ENCODE measurements at places on chromosomes 12 and 14.
A peak's percentile ranks its signal among the peaks of the same experiment; 100 is the strongest.

- no peaks in the 10 kb centered on the region for H3K27me3 ChIP-seq
- peak overlapping the region; percentile 93 for H3K27ac ChIP-seq
- peak overlapping the region; percentile 55 for H3K4me3 ChIP-seq
- H3K4me1 ChIP-seq = peaks cover 45% of the 10 kb centered on the region
- no peak for DNase-seq
These were observed 1.8 kb downstream of the JAG2 start for GRCh38 chr14:105166571-105167302.

- H3K27me3 ChIP-seq = peaks cover 22% of the 10 kb centered on the region
- H3K27ac ChIP-seq = no peak within 1 kb of the TSS
- H3K4me3 ChIP-seq = no peak within 1 kb of the TSS
- no peak for DNase-seq
These were observed at the start of gene PTPRO for GRCh38 chr12:15322164-15323061. Gene PTPRO, plus strand, starts transcription at chr12:15322508.

DNA sequence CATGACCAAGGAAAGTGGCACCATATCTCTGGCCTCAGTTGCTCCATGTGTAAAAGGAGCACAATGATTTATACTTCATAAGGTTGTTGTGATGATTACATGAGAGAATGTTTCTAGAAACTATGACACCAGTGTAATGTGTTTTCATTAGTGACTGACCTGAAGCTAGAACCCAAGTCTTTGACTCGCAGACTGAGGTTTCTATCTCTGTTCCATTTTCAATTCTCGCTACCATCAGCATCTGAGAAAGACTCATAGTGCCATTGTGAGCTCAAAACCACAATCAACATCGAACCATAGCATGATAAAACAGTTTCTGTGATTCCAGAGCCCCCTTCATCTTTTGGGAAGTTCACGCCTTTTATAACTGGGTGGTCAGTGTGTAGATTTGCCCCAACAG is 53.8 kb downstream of the STAB2 start:
- no peaks in the 10 kb centered on the region for H3K36me3 ChIP-seq
- no peaks in the 10 kb centered on the region for H3K27me3 ChIP-seq
- DNase-seq = no peak
- H3K27ac ChIP-seq = no peak overlapping the region

- H3K27me3 ChIP-seq = no peaks in the 10 kb centered on the region
- DNase-seq = no peak
- H3K27ac ChIP-seq = no peak overlapping the region
These were observed 98.6 kb downstream of the SCARB1 start for GRCh38 chr12:124764870-124765580.

DNA sequence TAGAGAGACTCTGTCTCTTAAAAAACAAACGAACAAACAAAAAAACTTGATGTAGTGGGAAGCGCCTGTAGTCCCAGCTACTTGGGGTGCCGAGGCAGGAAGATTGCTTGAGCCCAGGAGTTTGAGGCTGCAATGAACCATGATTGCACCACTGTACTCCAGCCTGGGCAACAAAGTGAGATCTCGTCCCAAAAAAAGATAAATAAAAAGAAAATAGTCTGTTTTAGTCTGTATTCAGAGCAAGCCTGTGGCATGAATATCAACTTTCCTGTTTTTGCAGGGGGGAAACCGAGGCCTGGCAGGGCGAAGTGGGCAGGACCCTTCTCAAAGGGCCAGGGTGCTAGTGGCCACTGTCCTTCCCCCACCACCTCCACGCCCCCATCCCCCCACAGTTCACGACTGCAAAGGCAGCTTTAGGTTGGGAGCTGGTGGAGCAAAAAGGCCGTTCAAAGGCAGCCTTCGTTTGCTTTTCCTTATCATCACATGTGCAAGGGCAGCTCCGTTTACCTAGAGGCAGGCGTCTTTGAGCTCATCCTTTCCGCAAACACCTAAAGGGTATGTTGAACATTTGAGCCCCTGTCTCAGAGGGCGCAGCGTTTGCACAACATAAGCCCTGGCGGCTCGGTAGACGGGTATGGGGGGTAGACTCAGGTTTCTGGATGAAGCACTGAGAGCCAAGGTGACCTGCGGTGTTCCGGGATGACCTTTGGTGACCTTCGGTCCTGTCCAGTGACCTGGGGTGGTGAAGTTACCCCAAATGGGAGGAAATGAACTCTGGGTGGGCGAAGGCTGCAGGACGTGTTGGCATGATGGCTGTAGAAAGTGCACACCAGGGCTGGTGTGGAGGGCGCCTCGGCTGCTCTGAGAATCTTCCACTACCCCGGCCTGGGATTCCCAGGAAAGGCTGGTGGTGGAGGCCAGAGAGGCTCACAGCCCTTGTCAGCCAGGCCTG is 8.7 kb upstream of the MEG3 start:
- no peaks in the 10 kb centered on the region for H3K27me3 ChIP-seq
- no peak overlapping the region for H3K27ac ChIP-seq
- no peaks in the 10 kb centered on the region for H3K36me3 ChIP-seq
- no peak for DNase-seq
- no peaks in the 10 kb centered on the region for H3K4me1 ChIP-seq

GRCh38 chr12:121769831-121770301 is 23.6 kb downstream of the RHOF start:
- no peak overlapping the region for H3K27ac ChIP-seq
- no peaks in the 10 kb centered on the region for H3K36me3 ChIP-seq
- peaks cover 32% of the 10 kb centered on the region for H3K4me1 ChIP-seq
- H3K4me3 ChIP-seq = no peak overlapping the region

- no peak for DNase-seq
- H3K36me3 ChIP-seq = peaks cover under 1% of the 10 kb centered on the region
- H3K27ac ChIP-seq = no peak overlapping the region
- no peaks in the 10 kb centered on the region for H3K27me3 ChIP-seq
- H3K4me1 ChIP-seq = no peaks in the 10 kb centered on the region
These were observed 14.5 kb downstream of the GPR135 start for GRCh38 chr14:59450716-59451115.

DNA sequence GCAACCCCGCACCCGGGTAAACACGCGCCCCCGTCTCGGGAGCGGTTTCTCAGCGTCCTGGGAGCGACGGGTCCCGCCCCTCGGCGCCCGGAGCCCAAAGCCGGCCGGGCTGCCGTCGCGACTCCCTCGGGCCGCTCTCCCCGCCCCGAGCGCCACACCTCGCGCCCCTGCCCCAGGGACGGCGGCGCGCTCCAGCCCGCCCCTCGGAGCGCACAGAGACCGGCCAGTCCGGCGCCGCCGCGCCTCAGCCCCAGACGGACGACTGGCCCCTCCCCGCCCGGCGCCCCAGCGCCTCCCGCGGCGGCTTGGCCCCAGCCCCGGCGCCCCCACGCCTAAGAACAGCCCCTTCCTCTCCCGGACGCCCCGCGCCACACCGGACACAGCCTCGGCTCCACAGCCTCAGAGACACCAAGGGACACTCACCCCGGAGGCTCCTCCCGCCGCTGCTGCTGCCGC is 411 bp downstream of the BTBD7 start:
- H3K4me1 ChIP-seq = peaks cover 29% of the 10 kb centered on the region
- H3K27me3 ChIP-seq = no peaks in the 10 kb centered on the region
- H3K27ac ChIP-seq = peak overlapping the region; percentile 85
- no peak for DNase-seq
- no peaks in the 10 kb centered on the region for H3K36me3 ChIP-seq

DNA sequence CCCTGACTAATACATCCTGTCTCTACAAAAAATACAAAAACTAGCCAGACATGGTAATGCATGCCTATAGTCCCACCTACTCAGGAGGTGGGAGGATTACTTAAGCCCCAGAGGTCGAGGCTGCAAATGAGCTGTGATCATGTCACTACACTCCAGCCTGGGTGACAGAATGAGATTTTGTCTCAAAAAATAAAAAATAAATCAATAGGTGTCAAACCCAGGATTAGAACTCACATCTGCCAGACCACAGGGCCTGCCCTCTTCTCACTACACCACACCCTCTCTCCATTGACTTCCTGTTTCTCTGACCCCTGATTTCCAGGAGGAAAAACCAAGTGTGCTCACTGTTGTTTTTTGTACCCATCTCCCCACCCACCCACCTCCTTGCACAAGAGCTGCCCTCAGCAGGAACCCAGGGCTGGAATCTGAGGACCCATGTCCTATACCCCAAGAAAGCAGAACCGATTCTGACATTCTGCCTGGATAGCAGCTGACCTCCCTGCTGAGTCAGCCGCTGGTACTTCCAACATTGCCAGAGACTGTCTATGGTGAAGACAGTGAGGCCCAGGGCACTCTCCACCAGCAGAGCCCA is 6.2 kb downstream of the CMKLR1 start:
- no peak overlapping the region for H3K4me3 ChIP-seq
- no peaks in the 10 kb centered on the region for H3K36me3 ChIP-seq
- H3K4me1 ChIP-seq = peaks cover 4% of the 10 kb centered on the region
- H3K27ac ChIP-seq = no peak overlapping the region
- H3K27me3 ChIP-seq = peaks cover 5% of the 10 kb centered on the region
- no peak for DNase-seq

- H3K27ac ChIP-seq = no peak overlapping the region
- no peaks in the 10 kb centered on the region for H3K36me3 ChIP-seq
These were observed 231.2 kb downstream of the ETNK1 start for GRCh38 chr12:22856178-22856577.

DNA sequence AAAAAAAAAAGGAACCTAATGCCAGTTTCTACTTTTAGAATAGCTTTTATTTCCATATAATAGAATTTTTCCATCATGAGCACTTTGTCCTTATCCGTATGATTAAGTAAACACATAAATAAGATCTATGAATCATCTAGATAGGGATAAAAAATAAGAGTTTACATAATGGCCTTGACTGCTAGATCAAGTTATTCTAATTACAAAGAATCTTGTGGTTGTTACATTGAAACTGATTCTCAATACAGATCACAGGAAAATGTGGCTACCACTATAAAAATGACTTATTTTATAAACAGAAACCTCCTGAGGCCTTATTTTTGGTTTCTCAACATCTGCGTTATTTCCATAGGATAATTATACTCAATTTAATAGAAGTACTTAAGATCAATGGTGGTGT is 34.4 kb upstream of the NDUFA12 start:
- H3K27me3 ChIP-seq = no peaks in the 10 kb centered on the region
- H3K4me1 ChIP-seq = no peaks in the 10 kb centered on the region
- peaks cover 7% of the 10 kb centered on the region for H3K36me3 ChIP-seq
- H3K27ac ChIP-seq = no peak overlapping the region

DNA sequence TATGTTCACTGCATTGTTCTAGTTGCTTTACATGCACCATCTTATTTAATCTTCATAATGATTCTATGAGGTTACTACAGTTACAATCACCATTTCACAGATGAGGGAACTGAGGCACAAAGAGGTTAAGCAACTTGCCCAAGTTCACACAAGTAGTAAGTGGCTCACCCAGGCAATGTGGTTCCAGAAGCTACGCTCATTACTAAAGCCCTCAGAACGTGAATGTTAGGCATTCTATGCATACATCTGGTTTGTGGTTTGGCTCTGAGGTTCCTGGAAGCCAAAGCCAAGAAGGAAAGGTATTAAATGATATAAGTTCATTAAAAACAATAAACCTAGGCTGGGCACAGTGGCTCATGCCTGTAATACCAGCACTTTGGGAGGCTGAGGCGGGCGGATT is 14.4 kb upstream of the VRTN start:
- no peak for DNase-seq
- no peak overlapping the region for H3K27ac ChIP-seq
- H3K4me1 ChIP-seq = no peaks in the 10 kb centered on the region

DNA sequence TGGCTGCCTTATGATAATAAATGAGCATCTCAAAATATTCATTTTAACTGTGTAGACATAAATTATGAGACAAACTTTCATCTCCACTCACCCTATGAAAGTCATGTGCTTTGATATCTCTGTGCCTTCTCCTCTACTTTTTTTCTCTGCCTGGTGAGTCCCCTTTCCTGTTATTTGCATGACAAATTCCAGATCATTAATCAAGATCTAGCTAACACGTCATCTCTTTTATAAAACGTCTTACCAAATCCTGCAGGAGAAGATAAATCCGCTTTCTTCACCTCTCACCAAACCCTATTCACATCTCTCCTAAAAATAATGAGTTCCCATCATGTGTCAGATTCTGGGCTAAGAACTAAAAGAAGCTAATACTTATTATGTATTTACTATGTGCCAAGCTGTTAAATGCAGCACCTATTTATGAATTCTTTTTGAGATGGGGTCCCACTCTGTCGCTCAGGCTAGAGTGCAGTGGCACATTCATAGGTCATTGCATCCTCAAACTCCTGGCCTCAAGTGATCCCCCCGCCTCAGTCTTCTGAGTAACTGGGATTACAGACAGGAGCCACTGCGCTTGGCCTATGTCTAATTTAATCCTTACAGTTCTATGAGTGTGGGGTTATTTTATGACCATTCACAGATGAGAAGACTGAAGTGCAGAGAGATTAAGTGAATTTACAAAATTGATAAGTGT is 26.7 kb downstream of the SPX start:
- H3K36me3 ChIP-seq = no peaks in the 10 kb centered on the region
- no peak for DNase-seq
- H3K4me1 ChIP-seq = no peaks in the 10 kb centered on the region
- H3K27ac ChIP-seq = no peak overlapping the region
- H3K27me3 ChIP-seq = no peaks in the 10 kb centered on the region
- no peak overlapping the region for H3K4me3 ChIP-seq

DNA sequence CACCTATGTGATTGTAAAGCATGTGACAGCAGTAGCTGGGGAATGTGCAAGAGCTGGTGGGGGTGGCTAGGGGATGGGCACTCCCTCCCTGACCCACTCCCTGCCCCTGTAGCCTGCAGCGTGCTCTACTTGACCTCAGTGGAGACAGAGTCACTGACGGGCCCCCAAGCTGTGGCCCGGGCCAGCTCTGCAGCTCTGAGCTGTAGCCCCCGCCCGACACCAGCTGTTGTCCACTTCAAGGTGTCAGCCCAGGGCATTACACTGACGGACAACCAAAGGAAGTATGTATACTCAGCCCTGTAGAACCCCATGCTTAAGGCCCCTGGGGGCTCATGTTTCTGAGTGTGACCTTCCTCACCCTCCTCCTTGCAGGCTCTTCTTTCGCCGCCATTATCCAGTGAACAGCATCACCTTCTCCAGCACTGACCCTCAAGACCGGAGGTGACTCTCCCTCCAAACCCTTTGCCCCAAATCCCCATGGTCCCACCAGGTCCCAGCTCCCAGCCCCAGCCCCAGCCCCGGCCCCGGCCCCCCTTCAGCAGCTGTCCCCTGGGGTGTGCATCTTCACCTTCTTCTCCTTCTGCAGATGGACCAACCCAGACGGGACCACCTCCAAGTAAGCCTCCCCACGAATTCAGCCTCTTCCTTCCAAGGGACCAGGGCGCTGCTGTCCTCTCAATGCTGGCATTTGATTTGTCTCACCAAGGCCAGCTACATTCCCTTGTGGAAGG is 13.3 kb downstream of the TNS2 start:
- no peak for DNase-seq
- no peak overlapping the region for H3K4me3 ChIP-seq
- no peak overlapping the region for H3K27ac ChIP-seq
- no peaks in the 10 kb centered on the region for H3K27me3 ChIP-seq
- H3K36me3 ChIP-seq = peaks cover 29% of the 10 kb centered on the region
